ENCODE measurements at places on chromosomes 12 and 14.
A peak's percentile ranks its signal among the peaks of the same experiment; 100 is the strongest.

DNA sequence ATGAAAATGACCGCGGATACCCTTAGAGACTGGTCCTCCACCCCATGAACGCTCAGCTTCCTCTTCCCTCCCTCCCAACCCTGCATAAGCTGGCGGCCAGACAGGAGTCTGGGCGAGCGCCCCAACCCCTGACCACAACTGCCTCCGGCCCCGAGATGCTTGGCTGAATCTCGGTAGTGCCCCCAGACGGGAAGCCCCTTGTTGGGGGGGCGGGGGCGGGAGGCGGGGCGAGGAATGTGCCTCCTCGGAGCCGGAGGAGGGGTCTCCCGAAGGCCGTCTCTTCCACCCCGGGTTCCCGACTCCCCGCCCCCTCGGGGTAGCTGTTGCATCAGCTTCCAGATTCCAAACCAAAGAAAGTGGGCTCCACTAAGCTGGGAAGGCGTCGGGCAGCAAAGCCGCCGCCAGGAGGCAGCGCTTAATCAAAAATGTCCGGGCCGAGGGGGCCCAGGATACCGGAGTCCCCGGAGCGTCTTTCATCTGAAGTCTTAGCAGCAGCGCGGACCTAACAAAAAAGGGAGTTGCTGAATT, 7.1 kb upstream of the MRPL52 start:
- peak; percentile 75 for DNase-seq

- DNase-seq, result peak; percentile 37
Observed at GRCh38 chr14:99603471-99604277, at the start of gene CCDC85C. Gene CCDC85C (minus strand): TSS chr14:99604207. CDS start chr14:99603959, 248 bp downstream.

DNA sequence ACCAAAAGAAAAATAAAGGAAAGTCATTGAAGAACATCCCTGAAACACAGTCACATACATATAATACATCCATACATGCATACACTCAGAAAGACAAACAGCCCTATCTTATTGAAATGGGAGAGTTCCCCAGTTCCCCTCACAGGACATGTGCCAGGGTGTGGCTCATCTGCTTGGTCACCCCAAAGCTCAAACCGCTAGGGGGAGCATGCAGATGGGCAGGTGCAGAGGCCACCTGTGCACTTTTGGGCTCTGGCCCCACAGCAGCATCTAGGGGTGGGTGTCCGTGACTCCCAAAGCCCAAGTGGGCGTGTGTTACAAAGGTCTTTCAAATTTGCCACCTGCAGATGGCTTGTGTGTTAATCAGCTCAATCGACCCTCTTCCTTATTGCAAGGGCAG, 75.2 kb downstream of the CMAS start:
- DNase-seq, result no peak

DNA sequence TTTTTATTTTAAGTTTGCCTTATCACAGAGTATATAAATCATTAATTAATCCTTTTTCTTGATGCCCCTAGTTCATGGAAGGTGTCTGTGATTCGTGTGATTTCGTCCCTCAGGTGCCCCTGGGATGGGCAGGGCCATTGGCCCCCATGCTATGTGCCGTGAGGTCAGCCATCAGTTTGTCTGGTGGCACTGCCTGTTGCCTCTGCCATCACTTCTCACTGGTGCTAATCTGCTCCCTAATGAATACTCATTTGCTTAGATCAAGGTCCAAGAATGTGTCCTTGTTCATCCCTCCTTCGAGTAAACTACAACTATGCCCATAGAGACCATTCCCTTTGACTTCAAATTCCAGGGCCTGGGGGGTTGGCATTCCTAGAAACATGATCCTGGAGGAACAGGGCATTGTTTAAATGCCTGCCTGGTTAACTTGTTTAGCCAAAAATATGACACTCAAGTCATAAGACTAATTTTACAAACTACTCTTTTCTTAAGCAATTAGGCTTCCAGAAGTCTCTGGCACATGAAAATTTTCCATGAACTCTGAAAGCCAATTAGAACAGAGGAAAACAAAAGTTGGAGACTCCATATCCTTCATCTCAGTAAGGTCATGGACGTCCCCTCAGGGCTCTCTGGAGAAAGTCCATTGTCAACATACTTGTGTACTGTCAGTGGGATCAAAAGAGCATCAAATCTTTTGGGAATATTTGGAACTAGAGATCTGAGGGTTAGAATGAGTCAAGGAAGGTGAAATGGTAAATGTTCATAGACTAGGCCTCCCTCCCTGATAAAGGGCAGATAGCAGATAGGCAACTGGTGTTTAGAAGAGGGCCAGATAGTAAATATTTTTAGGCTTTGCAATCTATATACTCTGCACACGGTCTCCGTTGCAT, 90.9 kb upstream of the PLXNC1 start:
- DNase-seq, result no peak

GRCh38 chr12:57729321-57729844, 9.2 kb downstream of the AGAP2 start:
- no peak for DNase-seq

- DNase-seq, result no peak
Observed at GRCh38 chr12:59007620-59008019, 87.3 kb upstream of the LRIG3 start.

GRCh38 chr12:46548605-46549071, 176.1 kb upstream of the SLC38A2 start:
- no peak for DNase-seq

GRCh38 chr14:28813810-28814209, 47.2 kb downstream of the FOXG1 start:
- no peak for DNase-seq

- DNase-seq, result no peak
Observed at GRCh38 chr12:84767079-84767478, 145.5 kb downstream of the SLC6A15 start.

DNA sequence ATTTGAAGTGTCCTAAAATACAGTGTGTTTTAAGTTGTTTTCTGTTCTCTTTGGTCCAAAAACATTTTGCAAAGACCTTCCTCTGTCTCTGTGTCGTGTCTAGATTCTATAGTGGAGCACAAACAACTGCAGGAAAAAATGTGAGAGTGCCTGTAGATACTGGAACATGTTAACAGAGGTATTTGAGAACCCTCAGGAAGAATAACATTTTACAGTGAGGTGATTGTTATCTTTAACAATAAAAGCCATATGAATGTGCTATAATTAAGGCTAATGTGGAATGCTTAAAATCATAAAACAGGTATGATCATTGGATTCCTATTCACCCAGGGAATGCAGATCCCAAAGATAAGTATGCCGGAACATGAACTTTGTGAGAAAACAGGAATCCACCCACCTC, 98.0 kb downstream of the SAMD4A start:
- no peak for DNase-seq

DNA sequence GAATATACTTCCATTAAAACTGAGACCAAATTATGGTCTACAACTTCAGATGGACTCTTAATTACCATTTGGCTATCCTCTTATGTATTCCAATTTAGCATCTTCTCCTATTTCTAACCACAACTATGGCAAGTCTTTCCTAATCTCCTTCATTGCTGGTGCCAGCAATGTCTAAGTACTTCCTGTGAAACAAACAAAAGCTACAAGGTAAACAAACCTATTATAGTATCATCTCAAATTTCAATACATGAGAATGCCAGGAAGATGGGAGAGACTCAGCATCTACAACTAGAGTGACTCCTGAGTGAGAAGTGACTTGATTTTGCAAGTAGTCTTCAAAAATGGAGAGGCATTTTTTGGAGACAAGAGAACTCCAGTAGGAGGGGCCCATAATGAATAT, 202.9 kb upstream of the ATXN7L3B start:
- DNase-seq, result no peak

Data from head of caudate nucleus (tissue), 42 donors.